Adipocyte (in vitro differentiated cells): ENCODE measurements at places on chromosomes 1 and 21.
A peak's percentile ranks its signal among the peaks of the same experiment; 100 is the strongest.

DNA sequence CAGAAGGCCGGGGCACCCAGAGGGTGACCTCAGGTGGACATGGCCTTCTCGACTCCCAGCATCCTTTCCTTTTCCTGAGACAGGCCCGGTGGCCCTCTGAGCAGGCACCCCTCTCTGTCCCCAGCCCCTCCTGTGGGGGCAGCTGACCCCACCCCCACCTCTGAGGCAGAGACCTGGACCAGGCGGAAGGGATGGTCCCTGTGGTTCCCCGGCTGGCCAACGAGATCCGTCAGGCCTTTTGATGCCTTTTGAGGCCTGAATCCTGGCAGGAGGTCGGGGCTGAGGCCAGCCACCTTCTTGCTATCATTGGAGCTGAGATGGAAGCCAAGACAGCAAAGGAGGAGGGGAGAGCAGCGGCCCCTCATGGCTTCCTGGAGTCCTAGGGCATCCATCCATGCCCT is 50.2 kb upstream of the ACTRT2 start:
- no peak for DNase-seq

DNA sequence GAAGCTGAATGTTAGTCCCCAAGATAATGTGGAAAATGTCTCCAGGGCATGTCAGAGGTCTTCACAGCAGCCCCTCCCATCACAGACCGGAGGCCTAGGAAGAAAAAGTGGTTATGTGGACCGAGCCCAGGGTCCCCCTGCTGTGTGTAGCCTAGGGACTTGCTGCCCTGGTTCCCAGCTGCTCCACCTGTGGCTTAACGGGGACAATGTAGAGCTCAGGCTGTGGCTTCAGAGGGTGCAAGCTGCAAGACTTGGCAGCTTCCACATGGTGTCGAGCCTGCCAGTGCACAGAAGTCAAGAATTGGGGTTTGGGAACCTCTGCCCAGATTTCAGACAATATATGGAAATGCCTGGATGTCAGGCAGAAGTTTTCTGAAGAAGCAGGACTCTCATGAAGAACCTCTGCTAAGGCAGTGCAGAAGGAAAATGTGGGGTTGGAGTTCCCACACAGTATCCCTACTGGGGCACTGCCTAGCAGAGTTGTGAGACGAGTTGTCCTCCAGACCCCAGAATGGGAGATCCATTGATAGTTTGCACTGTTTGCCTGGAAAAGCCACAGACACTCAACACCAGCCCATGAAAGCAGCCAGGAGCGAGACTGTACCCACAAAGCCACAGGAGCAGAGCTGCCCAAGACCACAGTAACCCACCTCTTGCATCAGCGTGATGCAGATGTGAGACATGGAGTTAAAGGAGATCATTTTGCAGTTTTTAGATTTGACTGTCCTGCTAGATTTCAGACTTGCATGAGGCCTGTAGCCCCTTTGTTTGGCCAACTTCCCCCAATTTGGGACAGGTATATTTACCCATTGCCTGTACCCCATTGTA is 204.9 kb downstream of the MRPL39 start:
- no peak for DNase-seq

- no peak for DNase-seq
Measured at GRCh38 chr1:25854554-25854953, 4.7 kb downstream of the AUNIP start.

DNA sequence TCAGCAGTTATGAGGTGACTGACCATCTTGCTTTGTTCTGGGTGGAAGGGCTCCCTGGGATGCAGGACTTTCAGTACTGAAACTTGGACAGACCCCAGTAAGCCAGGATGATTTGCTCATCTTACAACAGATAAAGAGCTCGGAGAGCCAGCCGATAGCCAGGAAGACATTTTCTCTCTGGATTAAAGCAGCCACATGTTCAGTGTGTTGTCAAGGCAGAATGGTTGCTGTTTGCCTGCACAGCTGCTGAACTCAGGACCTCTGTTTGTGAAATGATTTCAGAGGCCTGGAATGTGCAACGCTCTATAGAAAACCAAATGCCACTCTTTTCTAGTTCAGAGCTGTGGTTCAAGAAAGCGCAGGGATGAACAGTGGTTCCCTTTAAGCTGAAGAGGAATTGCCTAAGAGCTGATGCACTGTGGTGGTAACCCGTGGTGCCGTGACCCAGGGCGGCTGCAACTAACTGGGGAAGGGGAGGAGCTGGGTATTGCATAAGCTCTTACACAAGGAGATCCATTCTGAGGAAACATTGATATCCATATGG is 40.7 kb downstream of the CASQ2 start:
- DNase-seq = peak; percentile 93

DNA sequence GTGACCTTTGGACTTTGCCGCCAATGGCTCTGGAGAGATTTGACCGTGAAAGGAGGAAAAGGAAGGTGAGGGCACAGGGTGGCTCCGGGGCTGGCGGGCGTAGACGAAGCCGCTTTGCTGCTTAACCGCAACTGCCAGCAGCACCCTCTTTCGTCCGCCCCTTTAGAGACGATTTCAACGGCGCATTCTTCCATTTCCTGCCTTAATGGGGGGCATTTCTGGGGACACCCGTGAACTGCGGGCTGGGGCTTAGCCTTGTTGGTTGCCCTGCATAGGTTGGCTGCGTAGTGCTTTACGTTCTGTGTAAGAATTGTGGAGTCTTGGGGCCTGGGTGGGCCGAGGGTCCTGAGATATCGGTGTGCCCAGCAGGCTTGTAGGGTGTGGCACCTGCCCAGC is 6.7 kb upstream of the NPHP4 start:
- DNase-seq = no peak

GRCh38 chr1:27047914-27048313 is 35.3 kb upstream of the TENT5B start:
- DNase-seq = no peak

- DNase-seq = no peak
Measured at GRCh38 chr1:2299131-2299627, 71.1 kb downstream of the SKI start.

DNA sequence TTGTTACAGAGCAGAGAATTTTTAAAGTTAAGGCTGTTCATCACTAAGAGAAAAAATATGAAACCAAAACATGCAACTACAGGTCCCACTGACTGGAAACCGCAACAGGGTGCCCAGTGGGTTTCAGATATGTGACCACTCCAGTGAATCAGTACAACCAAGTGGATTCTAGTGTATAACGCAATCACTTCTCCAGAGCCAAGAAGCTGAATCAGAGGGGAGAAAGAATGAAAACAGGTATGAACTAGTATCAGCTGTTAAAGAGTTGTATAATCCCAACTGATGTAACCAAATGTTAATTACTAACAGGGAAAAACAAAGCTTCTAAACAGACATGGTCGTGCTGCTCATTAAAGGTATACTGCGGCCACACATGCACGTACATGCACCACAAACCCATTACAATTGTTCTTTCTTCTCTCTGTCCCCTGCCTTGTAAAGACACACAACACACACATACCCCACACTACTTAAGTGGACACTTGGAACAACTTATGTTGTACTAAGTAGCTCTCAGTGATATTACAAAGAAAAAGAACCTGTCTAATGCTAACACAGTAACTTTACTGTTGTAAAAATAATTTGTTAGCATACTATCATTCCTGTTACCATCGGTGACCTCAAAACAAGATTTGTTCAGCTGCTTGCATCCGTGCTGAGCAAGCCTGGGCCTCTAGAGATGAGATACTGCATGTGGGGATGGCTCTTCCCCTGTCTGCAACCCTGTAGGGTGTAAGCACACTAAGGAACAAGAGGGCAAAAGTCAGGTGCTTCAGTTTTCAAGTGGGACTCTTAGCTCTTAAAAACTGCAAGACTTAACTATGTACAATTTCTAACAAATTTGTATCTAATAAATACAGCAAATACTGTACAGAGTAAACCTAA is 74.2 kb downstream of the PTPN14 start:
- DNase-seq = peak; percentile 56

- DNase-seq = no peak
Measured at GRCh38 chr1:164515231-164515630, 43.8 kb upstream of the PBX1 start.

DNA sequence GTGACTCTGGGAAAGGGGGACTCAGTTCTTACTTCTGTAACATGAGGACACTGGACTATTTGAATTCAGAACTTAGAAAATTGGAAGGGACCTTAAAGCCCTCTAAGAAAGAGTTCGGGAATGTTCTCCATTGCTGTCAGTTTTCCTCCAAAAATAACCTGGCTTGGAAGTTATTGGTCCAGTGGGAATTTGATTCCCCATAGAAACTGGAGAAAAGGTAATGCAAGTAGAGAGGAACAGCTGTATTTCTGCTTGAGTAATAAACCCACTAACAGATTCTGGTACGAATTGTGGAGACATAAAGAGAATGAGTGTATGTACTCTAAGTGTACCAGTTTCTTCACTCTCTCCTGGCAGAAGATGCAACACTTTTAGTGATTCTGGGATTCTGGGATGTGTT is 1.8 kb downstream of the ZBED6 start:
- no peak for DNase-seq

DNA sequence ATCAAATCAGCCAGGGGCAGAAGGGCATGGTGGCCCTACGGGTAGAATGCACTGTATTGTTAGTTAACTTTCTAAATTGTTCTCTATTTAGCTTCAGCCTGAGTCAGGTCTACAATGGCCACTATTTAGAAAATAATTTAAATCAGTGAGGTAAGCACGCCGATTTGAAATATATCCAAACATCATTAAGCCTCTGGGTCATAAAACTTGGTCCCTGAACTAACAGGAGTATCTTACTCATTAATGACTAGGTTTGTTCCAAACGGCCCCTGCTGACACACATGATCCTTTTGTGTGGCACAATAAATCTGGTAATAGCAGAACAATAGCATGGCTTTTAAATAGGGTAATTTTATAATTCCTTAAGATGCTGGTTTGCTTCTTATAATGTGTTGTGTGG is 48.4 kb downstream of the STX6 start:
- DNase-seq = no peak

- peak; percentile 17 for DNase-seq
Measured at GRCh38 chr1:187999973-188000372, 1171.2 kb downstream of the PLA2G4A start.

DNA sequence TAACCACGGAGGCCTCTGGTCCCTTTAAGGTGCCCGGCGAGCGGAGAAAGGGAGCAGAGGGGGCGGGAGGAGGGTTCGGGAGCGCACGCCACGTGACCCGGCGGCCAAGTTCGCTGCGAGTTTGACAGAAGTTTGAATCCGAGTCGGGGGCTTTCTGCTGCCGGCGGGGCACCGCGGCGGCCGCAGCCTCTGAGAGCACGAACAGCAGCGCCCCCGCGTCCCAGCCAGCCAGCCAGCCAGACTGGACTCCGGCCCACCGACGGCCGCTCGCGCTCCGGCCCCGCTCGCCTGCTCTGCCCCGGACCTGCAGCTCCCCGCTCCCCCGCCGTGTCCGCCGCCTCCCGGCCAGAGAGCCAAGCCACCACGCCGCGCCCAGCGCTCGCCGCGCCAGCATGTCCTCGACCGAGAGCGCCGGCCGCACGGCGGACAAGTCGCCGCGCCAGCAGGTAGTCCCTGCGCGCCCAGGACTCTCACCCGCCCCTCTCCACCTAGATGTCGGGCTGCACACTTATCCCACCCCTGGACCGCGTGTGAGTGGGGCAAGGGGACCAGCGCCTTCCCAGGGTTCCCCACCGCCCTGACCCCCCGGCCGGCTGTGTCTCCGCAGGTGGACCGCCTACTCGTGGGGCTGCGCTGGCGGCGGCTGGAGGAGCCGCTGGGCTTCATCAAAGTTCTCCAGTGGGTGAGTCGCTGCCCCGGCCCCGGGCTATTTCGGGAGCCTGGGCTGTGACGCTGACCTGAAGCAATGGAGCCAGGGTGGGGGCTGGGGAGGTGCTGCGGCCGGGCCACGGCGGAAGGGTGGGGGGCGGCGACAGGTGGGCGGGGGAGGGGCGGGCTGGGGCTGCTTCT is at the start of gene SYPL2:
Gene SYPL2, plus strand, starts transcription at position 95 of the 849 bp plus-strand sequence. Its CDS starts 298 bp downstream, at position 393.
- DNase-seq = peak; percentile 61

GRCh38 chr1:241677201-241677600 is 25.1 kb downstream of the WDR64 start:
- no peak for DNase-seq

- no peak for DNase-seq
Measured at GRCh38 chr21:33332143-33332542, 7.4 kb downstream of the IFNAR1 start.

DNA sequence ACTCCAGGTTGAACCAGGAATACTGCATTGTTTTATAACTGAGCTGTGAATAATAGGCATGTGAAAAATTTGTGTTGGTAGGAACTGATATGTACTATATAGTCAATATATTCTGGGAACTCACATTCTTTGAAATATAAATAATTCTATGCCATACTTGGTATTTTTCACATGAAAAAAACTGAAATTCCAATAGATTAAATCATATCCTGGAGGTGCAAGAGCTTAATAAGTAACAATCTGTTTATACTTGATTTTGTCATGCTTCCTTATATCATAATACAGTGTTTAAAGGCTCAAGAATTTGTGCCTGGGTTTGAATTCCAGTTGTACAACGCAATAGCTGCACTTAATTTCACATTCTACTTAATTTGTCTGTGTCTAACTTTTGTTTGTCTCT is 387.0 kb downstream of the USP25 start:
- peak; percentile 50 for DNase-seq

DNA sequence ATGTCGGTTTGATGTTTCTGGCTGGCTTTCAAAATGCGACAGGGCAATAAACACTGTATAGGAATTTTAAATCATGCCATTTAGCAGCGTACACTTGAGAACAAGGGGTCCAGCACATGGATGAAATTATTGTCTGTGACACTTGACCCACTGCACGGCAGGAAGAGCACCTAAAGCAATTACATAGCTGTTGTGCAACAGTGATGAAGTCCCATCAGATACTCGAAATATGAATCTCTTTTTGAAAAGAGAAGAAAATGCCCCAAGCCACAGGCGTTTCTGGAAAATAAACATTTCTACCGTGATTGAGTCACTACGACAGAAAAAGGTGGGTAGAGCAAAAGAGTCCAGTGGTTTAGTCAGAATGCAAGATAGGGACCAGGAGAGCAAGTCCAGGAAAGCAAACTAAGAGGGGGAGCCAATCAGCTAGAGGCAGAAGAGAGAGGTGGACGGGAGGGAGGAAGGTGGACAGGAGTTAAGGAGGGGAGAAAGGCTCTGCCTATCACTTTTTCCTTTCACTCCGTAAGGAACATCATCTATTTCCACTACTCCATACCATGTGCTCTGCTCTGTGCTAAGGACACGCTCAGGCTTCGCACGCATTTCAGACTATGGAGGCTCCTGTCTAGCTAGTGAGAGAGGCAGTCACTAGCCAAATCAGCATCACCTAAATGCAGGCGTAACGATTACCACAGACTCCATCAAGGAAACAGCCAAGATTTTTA is 6.4 kb downstream of the DSCAM start:
- peak; percentile 55 for DNase-seq

- DNase-seq = no peak
Measured at GRCh38 chr1:172613294-172613693, 45.6 kb upstream of the FASLG start.
